ENCODE measurements at places on chromosomes 3 and 15. TPM values are rescaled to one million over a fixed set of nuclear protein-coding genes. Genes with fewer than 3 reads are reported as not detected.

The PEX5L gene
- total RNA-seq = 22.8 TPM

The POPDC2 gene
- 2.4 TPM for total RNA-seq

The MESP1 gene
- 1.2 TPM for total RNA-seq

The IL20RB gene
- 0.38 TPM for total RNA-seq

The IQCH gene
- 9.3 TPM for total RNA-seq

The TRIM71 gene
- 9.7 TPM for total RNA-seq

The FETUB gene
- total RNA-seq = not detected

All from camera-type eye (tissue), 1 donor.